ENCODE measurements at places on chromosomes 2 and 18.

- no peak for DNase-seq
Observed at GRCh38 chr2:66574701-66575624, 140.0 kb downstream of the MEIS1 start.

DNA sequence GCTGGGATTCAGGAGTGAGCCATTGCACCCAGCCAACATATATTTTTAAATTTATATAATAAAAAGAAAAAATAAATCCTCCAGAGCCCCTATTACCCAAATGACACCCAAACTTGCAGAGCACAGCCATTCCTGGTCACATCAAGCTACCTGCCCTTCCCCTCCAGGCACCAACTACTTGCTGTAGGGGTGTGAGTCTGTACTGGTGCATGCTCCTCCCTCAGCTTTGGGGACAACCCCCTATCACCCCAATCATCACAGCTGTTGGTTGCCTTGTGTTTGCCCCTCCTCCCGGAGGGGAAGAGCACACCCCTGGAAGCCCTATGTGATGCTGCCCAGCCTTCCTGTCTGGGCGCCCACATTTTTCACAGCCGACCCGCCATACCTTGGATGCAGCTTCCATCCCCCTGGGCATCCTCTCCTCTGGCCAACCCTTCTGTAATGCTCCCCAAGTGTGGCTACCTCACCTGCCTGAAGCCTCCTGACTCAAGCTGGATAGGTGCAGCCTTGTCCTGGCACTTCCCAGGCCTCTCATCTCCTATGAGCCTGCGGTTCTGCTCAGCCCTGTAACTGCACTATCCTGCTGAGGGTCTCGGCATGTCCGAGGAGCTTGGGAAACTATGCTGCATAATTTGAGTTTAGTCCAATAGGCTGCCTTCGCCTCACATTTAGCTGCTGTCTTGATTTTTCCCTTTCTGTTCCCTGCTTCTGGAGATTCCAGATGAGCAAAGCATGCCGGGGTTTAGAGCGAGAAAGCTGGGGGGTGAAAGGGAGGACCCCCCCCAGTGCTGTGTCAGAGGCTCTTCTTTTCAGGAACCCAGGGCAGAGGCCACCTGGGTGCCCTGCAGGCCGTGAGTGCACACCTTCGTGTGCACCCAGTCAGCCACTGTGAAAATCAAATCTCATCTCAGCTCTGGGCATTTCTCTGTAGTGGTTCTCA is 27.2 kb downstream of the CHST10 start:
- DNase-seq = peak; percentile 3

GRCh38 chr2:133475610-133476009 is 92.7 kb downstream of the NCKAP5 start:
- DNase-seq = no peak

DNA sequence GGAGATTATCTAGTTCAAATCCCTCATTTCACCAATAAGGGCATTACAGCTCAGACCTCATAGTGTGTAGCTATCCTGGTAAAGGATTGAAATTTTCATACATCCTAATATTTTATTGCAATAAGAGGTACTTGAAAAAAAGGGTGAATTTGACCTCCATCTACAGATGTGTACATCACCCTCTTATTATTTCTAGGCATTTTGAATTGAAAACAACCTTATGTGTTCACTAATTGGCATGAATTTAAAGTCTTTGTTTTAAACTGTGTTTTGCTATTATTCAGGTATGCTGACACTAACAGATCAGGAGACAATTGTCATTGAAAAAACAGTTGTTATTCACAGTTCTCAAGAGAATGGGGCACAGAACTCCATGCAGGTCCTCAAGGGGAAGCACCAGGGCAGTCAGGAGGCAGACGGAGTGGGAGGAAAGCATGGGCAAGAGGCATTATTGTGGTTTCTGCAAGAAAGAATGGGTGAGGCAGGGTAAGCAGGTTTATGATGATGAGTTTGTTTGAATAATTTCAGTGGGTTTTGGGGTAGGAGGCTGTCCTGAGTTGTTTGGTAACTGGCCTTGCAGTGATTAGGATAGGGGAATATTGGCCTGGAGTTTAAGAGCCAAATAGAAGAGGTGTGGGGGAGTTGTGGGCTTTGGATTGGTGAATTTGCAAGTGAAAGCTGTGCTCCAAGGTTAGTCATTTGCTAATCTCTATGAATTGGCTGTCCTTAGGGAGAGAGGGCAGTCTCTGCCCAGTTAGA is 194.6 kb downstream of the GPD2 start:
- no peak for DNase-seq

GRCh38 chr2:178553047-178553446 is 72.8 kb downstream of the PLEKHA3 start:
- no peak for DNase-seq

DNA sequence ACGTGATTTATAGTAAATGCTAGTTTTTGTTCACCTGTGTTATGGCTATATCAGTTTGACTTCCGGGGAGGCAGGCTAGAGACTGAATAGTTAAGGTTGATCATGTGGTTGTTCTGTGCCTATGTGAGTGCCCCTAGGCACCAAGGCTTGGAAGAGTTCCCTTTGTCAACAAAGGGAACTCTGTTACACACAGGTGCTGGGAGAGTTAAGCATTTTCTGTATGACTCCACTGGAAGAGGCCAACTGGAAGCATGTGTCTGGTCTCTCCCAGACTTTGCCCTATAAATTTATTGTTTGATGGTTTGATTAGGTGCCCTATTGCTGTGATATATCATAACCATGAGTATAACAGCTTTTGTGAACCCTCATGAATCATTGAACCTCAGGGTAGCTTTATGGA is 63.8 kb downstream of the ARL6IP6 start:
- no peak for DNase-seq

GRCh38 chr2:167200019-167200418 is 311.7 kb downstream of the XIRP2 start:
- no peak for DNase-seq

DNA sequence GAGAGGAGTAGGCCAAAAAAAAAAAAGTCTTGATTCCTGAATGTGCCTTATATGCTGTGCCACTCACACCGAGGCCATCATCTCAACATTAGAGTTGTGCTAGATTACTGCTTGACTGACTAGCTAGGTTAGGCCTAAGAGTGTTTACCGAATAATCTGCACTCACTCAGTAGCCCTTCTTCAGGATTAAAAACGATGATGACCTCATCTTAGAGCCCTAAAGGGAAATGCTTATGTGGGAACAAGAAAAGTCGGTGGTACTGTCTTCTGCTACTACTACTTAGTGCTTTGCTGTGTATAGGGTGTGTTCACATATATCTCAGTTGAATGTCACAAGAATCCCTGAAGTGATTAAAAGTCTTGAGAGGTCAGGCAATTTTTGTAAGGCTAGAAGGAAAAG is 54.3 kb downstream of the THOC1 start:
- no peak for DNase-seq

GRCh38 chr2:54952425-54952824 is 97.8 kb downstream of the RTN4 start:
- no peak for DNase-seq

GRCh38 chr18:13313006-13313686 is 94.6 kb downstream of the LDLRAD4 start:
- no peak for DNase-seq

- no peak for DNase-seq
Observed at GRCh38 chr2:145407-145806, 99.1 kb upstream of the FAM110C start.

GRCh38 chr2:232388324-232388891 is 9.9 kb downstream of the ALPP start:
- DNase-seq = no peak

GRCh38 chr18:22921772-22922171 is 11.4 kb upstream of the RBBP8 start:
- DNase-seq = no peak

DNA sequence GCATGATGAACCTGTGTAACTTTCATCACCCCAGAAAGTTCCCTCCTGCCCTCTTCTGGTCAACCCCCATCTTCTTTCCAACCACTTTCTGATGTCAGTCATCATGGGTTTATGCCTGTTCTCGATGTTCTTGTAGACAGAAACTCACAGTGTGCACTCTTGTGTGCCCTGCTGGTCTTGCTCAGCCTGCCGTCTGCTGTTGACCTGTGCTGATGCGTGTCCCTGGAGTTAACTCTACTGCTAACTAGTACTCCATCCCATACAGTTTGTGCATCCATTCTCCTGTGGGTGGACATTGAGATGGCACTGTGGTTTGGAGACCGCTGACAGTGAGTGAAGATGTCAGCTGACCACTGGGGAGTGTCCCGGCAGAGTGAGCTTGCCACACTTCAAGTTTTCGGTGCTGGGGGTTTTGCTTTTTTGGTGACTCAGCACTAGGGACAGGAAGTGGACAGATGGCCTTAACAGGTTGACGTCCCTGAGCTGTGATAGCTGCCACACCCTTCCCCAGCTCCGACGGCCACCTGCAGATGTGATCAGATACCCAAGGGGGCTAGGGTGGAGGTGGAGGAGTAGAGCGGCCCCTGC is 14.8 kb downstream of the KLHL29 start:
- DNase-seq = no peak

GRCh38 chr18:36532394-36532793 is 234.9 kb downstream of the FHOD3 start:
- no peak for DNase-seq

- DNase-seq = peak; percentile 50
Observed at GRCh38 chr2:208266553-208266893, 468 bp downstream of the PIKFYVE start.

DNA sequence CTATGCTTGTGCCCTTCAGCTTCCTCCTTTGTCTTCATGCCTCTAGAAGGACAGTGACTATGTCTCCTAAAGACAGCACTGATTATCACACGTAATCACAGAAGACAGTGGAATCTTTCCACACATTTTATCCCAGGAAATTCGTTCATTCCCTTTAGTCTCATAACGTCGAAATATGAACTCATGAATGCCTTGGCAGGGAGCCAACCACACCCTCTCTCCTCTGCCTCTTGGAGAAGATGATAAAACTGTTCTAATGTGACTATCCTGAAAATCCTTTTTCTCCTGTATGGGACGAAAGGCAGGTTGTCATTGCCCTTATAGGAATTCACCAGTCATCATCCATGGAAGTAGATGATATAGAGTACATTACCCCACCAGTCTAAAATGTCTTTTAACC is 726.6 kb upstream of the FANCL start:
- DNase-seq = no peak

DNA sequence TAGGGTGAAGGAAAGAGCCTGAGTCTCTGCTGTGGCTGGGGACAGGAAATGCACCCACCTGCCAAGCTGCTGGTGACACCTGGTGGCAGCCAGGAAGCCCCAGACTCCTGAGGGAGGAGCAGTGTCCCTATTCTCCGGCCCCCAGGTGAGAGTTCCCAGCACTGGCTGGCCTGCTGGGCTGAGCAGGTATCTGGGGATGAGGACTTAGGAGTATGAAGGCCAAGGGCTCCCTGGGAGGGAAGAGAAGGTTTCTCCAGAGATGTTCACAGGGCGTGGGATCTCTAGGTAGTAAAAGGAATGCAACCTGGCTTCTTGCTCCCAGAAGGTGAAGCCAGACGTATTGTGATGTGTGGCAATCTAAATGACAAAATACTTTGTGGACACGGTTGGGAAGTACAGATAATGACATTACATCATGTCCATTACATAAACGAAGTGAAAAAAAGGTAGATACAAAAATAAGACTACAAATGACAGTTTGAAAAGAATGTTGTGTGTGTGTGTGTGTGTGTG is 75.8 kb upstream of the SLC1A4 start:
- no peak for DNase-seq

Measured in T-helper 2 cell (primary cell).